Hippocampal formation (tissue), 2 donors: ENCODE measurements at places on chromosomes 5 and 9.
A peak's percentile ranks its signal among the peaks of the same experiment; 100 is the strongest.

- no peak for DNase-seq
These were observed 110.6 kb downstream of the EBF1 start for GRCh38 chr5:158988987-158989730.

DNA sequence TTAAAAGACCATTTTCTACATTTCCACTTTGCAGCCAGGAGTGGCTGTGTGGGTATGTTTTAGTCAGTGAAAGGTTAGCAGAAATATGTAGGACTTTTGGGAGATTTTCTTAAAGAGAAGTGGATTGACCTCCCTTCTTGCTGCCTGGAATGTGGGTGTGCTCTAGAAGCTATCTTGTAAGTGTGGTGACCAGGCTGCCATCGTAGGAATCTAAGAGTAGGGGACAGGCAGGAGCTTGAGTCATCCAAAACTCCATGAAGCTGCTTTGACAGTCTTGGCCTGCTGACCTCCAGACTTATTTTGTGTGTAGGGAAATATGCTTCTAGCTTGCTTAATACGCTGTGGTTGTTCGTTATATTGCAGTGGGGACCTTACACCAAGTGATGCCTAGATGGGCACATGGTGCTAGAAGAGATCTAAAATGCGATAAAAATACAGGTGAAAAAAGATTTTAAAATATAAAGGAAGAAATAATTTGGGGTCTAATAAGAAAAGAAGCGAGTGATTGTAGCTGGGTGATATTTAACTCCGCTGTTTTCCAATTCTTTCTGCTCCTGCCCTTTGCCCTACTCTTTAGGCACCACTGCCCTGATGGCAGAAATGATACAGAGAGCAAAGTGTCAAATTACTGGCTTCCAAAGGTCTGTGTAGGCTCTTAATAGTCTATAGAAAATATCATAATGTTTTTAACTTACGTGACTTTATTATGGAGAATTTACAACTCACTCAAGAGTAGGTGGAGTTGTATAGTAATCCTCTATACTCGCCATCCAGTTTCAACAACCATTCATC is 298.2 kb upstream of the ZNF608 start:
- no peak for DNase-seq

DNA sequence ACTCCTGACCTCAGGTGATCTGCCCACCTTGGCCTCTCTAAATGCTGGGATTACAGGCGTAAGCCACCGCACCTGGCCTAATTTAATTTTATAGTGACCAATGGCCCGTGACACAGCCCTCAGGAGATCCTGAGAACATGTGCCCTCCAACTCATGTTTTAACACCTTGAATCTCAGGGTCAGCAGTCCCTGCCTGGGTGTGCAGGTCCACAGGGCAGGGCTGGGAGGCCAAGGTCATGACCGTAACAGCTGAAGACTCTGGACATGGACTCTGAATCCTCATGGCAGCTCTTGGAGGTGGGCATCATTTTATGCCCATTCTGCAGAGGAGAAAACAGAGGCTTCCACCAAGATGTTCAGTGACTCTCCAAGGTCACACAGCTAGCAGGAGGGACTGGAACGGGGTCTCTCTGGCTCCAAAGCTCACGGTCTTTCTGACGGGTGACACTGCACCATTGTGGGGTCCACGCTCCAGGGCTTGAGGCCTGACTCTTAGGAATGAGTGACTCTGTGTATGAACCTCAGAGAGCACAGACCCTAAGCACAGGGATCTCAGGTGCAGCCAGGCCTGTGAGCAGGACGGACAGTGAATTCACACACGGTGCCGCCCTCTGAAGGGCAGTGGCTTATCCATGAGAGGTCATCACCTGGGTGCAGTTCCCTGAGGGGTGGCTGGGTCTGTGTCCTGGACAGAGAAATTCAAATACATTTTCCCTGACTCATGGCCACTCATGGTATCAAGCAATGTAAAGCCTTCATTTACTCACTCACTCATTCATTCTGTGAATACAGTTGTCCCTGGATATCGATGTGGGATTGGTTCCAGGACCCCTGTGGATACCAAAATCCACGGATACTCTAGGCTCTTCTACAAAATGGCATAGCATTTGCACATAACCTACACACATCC is 32.8 kb upstream of the LAMC3 start:
- no peak for DNase-seq

DNA sequence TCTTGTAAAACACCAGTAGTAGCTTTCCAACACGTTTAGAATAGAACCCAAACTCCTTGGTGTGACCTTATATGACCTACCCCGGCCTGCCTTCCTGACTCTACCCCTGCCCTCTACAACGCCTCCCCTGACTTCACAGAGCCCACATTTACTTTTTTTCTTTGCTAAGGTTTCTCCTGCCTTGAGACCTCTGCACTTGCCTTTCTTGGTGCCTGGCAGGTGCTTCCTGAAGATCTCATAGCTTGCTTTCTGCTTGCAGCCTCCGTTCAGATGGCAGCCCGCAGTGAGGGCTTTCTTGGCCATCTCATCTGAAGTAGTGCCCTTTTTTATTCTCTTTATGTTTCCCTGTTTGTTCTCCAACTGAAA is 24.3 kb downstream of the NUP214 start:
- DNase-seq = no peak

GRCh38 chr5:68592351-68592750 is 376.8 kb downstream of the PIK3R1 start:
- no peak for DNase-seq

DNA sequence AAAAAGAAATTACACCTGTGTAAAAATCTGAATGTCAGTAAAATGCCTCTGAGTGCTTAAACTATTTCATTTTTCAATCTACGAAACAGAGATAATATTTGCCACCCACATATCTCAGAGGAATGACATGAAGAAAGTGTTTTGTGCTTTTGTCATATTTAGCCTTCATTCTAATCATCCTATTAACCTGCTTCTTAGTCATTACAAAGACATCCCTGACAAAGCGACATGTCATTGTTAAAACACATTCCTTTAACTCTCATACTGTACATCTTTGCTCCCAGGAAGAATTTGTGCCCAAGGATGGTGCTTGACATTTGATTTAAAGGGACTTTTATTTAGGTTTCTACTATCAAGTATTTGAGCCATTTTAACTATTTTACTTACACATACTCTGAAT is 275.9 kb downstream of the DMRTA1 start:
- DNase-seq = no peak

DNA sequence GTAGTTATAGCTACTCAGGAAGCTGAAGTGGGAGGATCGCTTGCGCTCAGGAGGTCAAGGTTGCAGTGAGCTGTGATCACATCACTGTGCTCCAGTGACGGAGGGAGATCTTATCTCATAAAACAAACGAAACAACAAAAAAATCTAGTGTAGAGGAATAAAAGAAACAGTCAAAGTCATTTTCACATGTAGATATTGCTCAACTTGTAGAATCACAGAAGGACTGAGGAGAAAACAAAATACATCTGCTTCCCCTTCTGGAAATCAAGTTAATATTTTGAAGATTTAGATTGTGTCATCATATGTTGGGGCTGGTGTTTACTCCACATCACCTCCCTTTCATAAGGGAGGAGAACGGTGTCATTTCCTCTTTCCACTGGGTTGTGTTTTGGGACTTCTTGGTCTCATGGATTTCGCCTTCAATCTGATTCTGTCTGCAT is 8.2 kb upstream of the SLC46A2 start:
- no peak for DNase-seq

DNA sequence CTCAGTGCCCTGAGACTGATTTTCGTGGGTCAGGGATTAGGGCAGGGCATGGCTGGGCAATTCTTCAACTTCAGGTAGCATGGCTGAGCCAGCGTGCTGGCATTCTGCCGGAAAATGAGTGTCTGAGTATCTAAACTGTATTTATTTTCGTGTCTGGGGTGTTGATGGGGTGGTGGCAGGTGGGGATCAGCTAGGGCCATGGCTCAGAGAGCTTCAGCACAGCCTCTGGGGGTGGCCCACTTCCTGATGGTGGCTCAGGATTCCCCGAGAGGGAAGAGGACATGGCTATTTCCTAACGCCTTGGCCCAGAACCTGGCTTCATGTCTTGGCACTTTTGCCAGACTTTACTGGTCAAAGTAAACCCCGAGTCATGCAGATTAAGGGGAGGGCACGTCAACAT is 260.5 kb downstream of the GADD45G start:
- DNase-seq = no peak

GRCh38 chr9:127290561-127291065 is 26.0 kb downstream of the GARNL3 start:
- no peak for DNase-seq

DNA sequence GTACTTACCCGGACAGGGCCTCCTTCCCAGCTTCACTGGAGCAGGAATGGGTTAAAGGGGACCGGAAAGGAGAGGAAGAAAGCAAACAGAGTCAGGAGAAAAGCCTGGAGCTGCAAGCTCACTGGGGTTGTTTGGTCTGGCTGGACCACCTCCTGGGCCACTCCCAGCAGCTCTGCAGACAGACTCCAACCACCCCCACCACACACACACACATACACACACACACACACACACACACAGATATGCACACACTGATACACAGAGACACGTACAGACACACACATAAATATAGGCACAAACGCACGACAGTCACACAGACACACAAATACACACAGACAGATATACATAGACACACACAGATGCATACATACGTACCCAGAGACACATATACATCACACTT is 34.9 kb upstream of the SYNPO start:
- no peak for DNase-seq

- DNase-seq = no peak
These were observed 22.0 kb downstream of the PDGFRB start for GRCh38 chr5:150133581-150134197.

- peak; percentile 57 for DNase-seq
These were observed at the start of gene MAP3K1 for GRCh38 chr5:56814963-56815657. TSS of gene MAP3K1 (plus strand) at chr5:56815549. CDS start at chr5:56815574, 25 bp downstream.

DNA sequence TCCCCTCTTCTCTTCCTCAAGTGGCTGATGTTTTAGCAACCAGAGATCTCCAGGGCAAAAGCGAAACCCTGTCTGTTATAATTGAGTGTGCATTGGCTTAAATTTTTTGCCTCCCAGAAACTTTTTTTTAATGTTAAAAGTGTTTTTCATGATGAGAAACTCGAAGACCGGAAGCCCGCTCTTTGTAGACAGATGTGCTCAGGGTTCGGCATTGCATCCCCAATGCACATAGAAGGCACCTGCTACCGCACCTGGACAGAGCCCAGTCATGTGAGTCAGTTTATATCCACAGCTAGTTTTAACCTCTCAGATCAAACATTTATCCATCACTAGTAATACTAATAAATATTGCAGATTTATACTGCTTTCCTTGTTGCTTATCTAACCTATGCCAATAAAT is 19.5 kb upstream of the NADK2 start:
- no peak for DNase-seq

DNA sequence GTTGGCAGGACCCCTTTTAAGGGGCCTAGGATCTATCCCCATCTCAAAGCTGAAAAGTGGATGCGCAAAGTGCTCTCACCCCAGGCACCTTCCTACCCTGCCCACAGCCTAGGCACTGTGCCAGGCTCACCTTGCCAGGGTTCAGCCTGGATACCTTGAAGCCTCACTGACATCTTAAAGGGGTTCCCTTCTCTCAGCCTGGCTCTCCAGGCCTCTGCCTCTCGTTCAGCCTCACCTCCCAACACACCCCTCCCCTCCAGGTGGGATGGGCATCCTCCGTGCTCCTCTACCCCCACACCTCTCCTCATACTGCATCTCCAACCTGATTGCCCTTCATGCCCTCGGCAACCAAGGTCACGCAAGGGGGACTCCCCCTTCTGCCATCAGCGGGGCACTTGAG is 25.5 kb downstream of the TNIP1 start:
- no peak for DNase-seq

GRCh38 chr5:126633552-126633951 is 32.8 kb downstream of the PHAX start:
- DNase-seq = no peak

DNA sequence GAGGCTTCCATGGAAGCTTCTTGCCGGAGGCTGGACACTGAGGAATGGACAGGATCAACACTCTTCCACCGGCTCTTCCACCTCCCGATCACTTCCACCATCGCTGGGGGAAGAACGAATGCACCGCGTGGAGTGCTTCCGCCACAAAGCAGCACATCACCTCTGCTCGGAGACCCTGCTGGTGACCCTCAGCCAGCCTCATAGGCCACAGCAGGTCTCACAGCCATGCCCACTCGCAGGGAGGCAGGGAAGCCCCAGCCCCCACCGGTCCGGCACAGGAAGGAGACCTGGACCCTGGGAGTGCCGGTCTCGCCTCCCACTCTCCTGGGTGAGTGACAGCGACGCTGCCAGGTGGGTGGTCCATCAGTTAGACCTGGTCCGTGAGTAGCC is 4.7 kb downstream of the MRPL36 start:
- no peak for DNase-seq

DNA sequence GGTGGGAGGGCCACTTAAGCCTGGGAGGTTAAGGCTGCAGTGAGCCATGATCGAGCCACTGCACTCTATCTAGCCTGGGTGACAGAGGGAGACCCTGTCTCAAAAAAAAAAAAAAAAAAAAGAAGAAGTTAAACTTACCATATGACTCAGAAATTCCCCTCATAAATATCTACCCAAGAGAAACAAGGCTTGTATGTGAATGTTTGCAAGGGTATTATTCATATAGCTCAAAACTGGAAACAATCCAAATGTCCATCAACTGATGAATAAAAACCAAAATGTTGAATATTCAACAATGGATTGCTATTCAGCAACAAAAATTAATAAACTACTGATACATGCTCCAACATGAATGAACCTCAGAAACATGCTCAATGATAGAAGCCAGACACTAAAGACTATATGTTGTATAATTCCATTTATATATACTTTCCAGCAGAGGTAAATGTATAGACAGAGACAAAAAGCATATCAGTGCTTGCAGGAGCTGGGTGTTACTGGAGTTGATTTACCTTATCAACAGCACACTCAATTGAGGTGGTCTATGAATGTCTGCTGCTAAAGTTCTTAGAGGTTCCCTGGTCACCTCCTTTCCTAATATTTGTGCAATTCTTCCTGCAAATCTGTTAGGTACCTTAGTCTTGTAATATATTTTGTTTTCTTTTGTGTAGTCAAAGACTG is 5.3 kb upstream of the SREK1 start:
- no peak for DNase-seq

DNA sequence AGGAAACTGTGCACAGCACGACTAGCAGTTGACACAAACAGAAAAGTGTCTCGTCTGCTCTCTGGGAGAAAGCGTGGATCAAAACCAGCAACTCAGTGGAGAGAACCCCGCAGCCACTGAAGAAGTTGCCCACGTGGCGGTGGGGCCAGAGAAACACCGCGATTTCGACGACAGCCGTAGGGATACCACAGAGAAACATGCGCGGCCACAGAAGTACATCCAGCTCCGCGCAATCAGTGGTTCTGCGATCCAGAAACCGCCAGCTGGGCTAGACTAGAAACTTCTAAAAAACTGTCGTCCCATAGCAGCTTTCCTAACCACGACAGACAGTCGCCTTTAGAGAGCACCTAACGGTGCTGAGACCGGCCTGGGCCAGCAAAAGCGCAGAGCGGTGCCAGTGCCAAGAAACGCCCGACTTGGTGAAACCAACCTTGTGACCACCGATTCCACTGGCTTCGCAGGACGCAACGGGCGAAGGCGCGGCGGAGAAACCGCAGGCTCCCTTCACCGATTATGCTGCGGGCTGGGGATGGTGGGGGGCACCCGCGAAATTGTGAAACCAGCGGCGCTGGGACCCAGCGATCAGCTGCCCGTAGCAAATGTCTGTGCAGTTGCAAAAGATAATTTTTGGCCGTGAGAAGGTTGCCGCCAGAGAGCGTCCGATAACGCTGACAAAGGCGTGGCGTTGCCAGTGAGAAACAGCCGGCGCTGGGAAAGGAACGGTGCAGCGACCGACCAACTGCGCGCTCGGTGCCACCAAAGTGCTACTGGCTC is 2.7 kb upstream of the ANXA2R start:
- DNase-seq = peak; percentile 79
